NCI-H526 treated with DMSO at 0.1 percent for 48 hours (cell line): ENCODE measurements at places on chromosomes 6 and 20.
A peak's percentile ranks its signal among the peaks of the same experiment; 100 is the strongest.

DNA sequence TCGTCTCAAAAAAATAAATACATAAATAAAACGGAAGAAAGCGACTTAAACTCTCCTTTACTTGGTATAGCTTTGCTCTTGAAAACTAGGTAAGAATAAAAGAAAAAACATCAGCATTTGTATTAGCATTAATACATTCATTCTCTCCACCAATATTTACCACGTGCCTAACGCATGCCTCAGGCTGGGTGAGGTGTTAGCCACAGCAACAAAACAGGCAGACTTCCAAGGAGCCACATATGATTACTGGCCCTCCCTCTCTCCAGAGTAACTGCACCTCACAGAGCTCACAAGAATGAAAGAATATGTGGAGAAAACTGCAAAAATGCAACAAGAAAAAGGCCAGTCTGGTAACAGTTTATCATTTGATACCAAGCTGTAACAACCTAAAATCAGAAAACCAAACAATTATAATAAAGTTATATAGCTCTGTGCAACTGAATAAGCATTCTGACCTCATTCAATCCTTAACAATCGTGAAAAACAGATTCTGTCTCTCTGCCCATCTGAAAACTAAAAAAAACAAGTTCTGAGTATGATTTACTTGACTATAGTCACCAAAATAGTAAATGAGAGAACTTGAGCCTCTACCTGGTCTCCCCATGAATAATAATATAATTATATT, 5.2 kb downstream of the NAPB start:
- no peak for DNase-seq

GRCh38 chr6:70107852-70108629, 194.8 kb downstream of the COL9A1 start:
- peak; percentile 5 for DNase-seq

DNA sequence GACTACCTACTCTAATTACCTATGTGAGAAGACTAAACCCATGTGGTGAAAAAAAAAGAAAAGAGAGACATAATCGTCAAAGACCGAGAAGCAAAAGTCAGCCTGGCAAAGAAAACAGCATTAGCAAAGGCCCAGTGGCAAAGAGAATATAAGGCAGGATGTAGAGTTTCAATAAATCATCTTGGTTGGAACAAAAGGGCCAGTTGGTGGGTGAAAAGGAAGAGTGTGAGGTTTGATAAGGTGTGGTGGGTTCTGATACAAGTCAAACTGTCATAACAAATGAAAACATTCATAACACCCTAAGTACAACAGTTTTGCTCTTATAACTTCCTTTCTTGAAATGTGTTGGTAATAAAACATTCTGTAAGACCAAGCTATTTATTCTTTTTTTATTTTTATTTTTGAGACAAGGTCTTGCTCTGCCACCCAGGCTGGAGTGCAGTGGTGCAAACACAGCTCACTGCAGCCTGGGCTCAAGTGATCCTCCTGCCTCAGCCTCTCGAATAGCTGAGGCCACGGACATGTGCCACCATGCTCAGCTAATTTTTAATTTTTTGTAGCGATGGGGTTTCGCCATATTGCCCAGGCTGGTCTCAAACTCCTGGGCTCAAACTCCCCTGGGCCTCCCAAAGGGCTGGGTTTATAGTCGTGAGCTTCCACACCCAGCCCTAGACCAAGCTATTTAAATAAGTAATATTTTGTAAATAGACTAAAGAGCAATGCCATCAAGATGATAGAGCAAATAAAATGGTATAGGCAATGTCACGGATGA, 18.9 kb upstream of the GTF3C6 start:
- no peak for DNase-seq

DNA sequence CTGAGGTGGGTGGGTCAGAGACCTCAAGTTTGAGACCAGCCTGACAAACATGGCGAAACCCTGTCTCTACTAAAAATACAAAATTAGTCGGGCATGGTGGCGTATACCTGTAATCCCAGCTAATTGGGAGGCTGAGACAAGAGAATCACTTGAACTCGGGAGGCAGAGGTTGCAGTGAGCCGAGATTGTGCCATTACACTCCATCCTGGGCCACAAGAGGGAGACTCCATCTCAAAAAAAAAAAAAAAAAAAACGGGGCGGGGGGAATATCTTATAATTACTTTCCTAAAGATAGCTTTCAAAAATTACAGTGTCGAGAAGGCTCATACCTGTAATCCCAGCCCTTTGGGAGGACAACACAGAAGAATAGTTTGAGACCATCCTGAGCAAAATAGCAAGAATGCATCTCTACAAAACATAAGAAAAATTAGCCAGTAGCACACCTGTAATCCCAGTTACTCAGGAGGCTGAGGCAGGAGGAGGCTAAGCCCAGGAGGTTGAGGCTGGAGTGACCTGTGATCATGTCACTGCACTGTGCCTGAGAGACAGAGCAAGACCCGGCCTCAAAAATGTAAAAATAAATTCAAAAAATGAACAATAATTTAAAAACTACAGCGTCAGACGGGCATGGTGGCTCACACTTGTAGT, 25.8 kb downstream of the CBFA2T2 start:
- DNase-seq: no peak

- no peak for DNase-seq
Measured at GRCh38 chr6:11618533-11618932, 81.0 kb downstream of the TMEM170B start.

DNA sequence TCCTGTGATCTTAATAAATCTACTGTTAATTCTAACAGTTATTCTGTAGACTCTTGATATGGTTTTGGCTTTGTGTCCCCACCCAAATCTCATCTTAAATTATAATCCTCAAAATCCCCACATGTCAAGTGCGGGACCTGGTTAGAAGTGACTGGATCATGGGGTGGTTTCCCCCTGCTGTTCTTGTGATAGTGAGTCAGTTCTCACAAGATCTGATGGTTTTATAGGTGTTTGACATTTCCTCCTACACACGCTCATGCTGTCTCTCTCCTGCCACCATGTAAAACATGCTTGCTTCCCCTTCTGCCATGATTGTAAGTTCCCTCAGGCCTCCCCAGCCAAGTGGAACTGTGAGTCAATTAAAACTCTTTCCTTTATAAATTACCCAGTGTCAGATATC, 10.5 kb upstream of the EPB41L2 start:
- no peak for DNase-seq

DNA sequence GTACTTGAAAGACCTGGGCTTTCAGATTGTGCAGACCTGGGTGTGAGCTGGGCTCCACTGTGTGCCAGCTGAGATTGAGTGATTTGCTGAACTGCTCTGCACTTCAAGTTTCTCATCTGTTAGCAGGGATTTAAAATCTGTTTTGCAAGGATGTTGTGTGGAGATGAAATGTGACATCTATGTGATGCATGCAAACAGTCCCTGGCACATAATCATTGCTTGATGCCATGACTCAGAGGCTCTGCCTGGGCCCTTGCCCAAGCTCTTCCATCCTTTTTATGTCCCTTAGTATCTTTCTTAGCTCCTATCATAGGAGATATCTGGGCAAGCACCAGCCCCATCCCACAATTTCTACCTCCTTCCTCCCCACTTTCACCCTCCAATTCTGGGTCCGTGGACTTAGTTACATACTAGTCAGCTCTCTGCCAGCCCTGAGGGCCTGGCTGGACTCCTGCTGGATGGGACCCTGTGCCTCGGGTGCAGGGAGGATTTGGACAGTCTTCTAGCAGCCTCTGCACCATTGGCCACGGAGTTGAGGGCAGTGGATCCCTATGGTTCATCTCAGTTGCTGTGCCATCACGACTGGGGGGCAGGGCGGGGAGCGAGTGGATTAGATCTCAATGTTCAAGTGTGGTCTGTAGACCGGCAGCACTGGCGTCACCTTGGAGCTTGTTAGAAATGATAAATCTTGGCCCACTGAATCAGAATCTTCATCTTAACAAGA, 103.6 kb downstream of the MAP3K7 start:
- DNase-seq: no peak

- no peak for DNase-seq
Measured at GRCh38 chr6:168851460-168852375, 401.9 kb downstream of the THBS2 start.

DNA sequence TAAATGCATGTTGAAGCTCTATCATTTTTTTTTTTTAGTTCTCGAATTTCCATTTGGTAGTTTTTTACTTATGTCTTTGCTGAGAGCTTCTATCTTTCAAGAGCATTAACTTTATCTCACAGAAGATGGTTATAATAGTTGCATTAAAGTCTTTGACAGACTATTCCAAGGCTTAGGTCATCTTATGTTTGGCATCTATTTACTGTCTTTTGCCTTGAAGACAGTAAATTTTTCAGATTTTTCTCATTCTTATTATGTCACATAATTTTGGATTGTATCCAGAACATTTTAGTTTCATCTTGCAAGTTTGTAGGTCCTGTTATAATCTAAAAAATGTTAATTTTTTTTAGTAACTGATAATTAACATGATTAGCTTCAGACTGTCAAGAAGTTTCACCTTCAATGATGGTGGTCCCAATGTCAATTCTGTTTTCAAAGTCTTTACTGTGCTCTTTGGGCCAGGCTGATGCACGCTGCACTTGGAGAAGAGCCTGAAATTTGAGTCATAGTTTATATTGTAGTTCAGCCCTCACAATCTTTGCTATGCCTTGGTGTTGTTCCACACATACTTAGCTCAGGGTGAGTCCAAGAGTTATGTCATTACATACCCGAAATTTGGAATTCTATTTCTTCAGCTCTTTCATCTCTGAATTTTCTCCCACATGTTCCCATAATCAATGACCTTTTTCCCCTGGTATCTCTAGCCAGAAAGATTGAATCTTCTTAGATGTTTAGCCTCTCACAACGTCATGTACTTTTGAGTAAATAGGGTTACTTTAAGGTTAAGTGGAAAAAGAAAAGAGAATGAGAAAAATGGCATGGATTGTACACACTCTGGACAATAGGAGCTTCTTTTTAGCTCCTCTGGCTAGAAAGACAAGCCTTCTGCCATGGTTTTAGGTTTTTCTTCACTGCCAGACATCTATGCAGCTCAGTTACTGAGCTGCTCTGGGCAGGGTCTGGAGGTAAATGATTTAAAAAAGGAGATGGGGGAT, 110.3 kb upstream of the BTBD3 start:
- DNase-seq: no peak

GRCh38 chr20:7959484-7959883, 19.2 kb upstream of the HAO1 start:
- DNase-seq: no peak

- DNase-seq: no peak
Measured at GRCh38 chr6:11213422-11214021, 18.9 kb downstream of the NEDD9 start.

- no peak for DNase-seq
Measured at GRCh38 chr6:43707269-43707668, 19.7 kb upstream of the MRPS18A start.

GRCh38 chr20:35174458-35175216, 2.8 kb downstream of the PROCR start:
- DNase-seq: no peak

GRCh38 chr20:23773127-23773526, 22.4 kb upstream of the CST1 start:
- no peak for DNase-seq

GRCh38 chr6:157443066-157443800, 62.2 kb downstream of the ZDHHC14 start:
- no peak for DNase-seq

DNA sequence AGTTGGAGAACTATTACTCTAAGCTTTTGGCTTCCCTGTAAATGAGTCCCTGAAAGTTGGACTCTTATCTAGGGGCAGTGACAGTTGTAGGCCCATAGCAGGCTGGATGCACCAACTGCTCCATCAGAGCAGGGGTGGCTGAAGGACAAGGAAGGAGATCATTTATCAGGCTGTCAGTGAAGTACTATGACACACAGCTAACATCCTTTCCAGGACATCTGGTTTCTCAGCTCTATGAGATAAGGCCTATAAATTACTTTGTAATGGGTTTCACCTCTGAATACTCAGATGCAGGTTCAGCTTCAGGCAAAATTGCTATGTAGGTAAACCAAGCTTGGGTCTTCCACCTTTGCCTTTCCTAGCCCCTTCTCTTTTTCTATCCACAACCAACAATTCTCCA, 468.5 kb downstream of the KIF16B start:
- no peak for DNase-seq

- no peak for DNase-seq
Measured at GRCh38 chr6:156175433-156175832, 601.7 kb upstream of the ARID1B start.

DNA sequence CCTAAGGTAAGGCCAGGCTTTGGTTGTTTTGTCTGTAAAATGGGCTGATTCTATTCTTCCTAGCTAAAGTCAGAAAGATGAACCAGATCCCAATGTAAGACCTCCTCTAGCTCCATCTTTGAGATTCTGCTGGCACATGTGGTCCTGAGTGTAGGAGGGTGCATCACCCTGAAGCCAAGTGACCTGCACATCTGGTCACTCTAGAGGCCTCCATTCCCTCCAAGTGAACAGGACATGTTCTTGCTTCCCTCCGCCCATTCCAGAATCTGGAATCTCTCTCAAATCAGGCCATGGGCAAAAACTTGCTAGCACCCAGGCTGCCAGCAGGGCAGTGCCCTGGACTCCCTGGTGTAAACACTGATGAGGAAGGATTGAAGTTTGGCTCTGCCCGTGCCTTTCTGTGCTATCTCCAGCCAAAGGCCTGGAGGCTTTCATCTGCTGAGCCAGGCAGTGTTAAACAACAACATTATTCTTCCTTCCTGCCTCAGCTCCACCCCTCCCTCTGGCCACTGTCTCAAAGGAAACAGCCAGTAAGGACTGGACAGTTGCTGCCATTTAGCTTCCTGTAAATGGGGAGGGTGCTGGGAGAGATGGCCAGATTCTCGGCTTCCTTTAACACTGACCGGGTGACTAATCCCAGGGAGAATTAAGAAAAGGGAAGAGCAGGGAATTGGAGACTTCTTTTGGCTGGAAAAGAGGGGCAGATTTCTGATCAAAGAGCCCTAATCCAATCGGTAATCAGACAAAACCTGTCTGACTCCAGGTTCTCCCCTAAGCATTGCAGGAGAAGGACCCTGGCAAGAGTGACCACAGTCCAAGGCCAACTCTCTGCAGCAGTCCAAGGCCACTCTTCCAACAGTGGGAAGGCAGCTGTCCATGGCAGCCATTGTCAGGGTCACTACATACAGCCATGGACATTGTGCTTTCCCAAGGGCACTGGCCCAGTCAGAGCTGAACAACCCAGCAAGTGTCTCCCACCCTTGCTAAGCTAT, 19.5 kb upstream of the ADGRF1 start:
- no peak for DNase-seq
